ENCODE measurements at places on chromosomes 4 and X. TPM values are rescaled to one million over a fixed set of nuclear protein-coding genes. Genes with fewer than 3 reads are reported as not detected.

HS6ST2 gene
- not detected for polyA plus RNA-seq

CTAG1B gene
- polyA plus RNA-seq, result not detected

SOX3 gene
- polyA plus RNA-seq, result not detected

LPAR4 gene
- polyA plus RNA-seq, result not detected

POLN gene
- 0.44 TPM for polyA plus RNA-seq

RTL9 gene
- not detected for polyA plus RNA-seq

IL13RA2 gene
- 1.9 TPM for polyA plus RNA-seq

CXCL5 gene
- not detected for polyA plus RNA-seq

CNKSR2 gene
- polyA plus RNA-seq, result 1.9 TPM

CHRDL1 gene
- polyA plus RNA-seq, result 0.17 TPM

PHKA2 gene
- polyA plus RNA-seq, result 28.9 TPM

TRO gene
- polyA plus RNA-seq, result 1.8 TPM

DNA sequence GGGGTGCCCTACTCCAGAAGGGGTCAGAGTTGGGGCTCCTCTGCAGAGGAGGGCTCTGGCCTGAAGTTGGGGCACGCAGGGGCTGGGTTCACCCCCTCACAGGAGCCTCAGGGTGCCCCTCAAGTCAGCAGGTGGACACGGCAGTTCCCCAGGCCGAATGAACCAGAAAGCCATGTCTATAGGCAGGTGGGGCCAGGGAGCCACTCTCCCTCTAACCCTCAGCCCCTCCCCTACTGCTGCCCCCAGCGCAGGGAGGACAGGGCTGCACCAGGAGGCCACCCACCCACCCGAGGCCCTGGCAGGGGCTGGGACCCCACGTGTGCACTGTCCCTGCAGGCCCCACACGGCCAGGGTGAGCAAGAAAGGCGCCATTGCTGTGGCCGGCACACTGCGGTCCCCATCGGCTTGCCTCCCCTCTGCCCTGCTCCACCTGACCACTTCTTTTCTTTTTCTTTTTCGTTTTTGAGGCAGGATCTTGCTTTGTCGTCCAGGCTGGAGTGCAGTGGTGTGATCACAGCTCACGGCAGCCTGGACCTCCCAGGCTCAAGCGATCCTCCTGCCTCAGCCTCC is 83.8 kb downstream of the FAM53A start:
- no peak for DNase-seq

DNA sequence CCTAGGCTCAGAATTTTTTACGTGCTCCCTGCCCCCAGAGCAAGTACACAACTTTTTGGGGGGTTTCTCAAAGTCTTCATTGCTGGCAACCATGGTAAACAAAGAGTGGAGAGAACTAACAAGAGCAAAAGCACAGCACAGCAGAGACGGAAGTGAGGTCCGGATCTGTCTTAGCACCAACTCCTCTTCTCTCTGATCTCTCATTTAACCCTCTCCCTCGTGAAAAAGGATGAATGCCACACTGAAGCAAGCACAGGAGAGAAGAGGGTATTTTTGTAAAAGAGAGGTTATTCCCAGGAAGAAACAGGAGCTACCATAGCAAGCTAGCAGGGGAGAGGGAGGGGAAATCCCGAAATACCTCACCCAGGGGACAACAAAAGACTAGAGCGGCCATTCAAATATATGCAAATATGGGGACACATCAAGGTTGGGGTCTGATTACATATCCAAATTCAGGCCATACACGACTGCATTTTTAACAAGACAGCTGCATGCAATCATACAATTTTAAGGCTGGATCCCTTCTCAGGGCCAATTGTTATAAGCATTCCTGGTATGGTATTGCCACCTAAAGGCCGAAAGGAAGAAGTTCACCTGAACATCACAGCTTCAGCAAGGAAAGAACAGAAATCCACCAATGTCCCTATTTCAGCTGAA is 46.6 kb downstream of the CD40LG start:
- no peak for DNase-seq

DNA sequence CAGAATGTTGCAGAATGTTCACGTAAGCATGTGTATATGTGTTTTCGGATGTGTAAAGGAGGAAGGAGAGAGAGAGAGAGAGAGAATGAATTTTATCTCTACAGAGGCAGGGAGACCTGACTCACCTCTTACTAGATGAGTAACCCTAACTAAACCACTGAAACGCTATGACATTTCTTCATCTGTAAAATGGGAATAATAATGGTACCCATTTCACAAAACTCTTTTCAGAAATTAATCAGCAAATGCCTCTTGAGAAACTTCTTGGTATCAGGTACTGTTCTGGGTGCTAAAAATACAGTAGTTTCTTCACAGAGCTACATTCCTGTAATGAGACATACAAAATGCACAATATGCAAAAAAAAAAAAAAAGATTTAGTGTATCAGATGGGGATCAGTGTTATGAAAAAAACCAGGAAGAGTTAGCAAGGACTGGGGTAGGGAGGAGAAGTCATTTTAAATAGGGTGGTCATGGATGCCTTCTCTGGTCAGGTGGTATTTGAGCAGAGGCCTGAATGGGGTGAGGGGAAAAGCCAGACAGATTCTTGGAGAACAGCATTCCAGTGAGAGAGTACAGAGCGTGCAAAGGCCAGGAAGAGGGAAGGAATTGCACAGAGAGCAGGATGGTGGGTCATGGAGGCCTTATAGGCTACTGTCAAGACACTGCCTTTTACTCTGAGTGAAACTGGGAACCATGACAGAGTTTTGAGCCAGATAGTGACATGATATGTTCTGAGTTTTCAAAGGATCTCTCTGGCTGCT is 84.9 kb upstream of the SPANXB1 start:
- DNase-seq, result no peak

- DNase-seq, result no peak
Observed at GRCh38 chr4:24559032-24559821, 25.1 kb downstream of the DHX15 start.

- DNase-seq, result no peak
Observed at GRCh38 chrX:42804524-42804923, 26.6 kb upstream of the PPP1R2C start.

- no peak for DNase-seq
Observed at GRCh38 chr4:153514001-153514526, 47.9 kb downstream of the TMEM131L start.

- DNase-seq, result no peak
Observed at GRCh38 chr4:80926891-80927290, 103.6 kb upstream of the BMP3 start.

GRCh38 chr4:120672076-120672475 is 250.4 kb downstream of the PRDM5 start:
- no peak for DNase-seq

GRCh38 chr4:5142726-5143125 is 91.4 kb downstream of the STK32B start:
- DNase-seq, result peak; percentile 35

GRCh38 chr4:112516471-112517066 is 589 bp upstream of the NEUROG2 start:
- DNase-seq, result no peak

- no peak for DNase-seq
Observed at GRCh38 chr4:1344696-1345095, 2.3 kb upstream of the UVSSA start.

DNA sequence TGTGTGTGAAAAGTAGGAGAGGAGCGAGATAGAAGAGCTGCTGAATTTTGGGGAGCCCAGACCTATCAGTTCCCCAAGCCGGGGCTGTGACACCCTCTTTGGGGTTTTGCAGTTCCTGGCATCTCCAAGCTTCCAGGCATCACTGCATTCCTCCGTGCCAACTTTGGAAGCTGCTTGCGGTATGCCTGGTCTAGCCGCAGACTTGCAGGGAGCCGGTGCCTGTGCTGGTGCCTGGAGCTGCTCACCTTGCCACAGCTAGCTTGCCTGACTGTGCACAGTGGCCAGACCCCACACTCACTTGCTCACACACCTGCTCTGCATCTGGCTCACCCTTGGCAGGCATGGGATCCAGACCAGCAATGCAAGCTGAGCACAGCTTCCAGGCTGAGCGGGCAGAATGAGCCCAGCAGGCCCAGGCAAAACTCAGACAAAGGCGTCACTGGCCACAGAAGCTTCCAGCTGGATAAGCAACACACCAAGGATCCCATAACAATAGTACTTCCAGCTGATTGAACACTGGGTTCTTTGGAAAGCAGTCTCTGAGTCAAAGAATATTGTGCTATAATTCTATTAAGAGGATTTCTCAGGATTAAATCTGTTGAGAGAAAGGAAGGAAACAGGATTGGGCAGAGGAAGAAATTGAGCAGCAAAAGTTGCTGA is 390.9 kb downstream of the TEX13C start:
- no peak for DNase-seq

- DNase-seq, result no peak
Observed at GRCh38 chr4:60122820-60123219, 1077.3 kb upstream of the ADGRL3 start.

- DNase-seq, result no peak
Observed at GRCh38 chr4:77035153-77035552, 40.6 kb downstream of the CCNI start.

DNA sequence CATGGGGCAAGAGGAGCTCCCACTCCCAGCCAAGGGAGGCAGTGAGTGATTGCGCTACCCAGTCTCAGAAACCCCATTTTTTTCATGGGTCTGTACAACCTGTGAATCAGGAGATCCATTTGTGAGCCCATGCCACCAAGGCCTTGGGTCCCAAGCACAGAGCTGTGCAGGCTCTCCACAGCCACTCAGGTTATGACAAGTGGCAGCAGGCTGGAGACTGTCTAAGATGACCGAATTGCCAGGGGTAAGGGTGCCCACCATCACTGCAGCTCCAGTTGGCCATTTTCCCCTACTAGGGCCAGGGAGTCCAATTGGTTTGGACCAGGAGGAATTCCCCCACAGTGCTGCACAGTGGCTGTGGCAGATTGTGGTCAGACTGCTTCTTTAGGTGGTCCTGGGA is 407.5 kb upstream of the KLHL4 start:
- DNase-seq, result no peak

GRCh38 chrX:69018416-69019072 is 146.7 kb downstream of the PJA1 start:
- DNase-seq, result no peak

- peak; percentile 71 for DNase-seq
Observed at GRCh38 chr4:186587416-186588018, 32.1 kb upstream of the MTNR1A start.

DNA sequence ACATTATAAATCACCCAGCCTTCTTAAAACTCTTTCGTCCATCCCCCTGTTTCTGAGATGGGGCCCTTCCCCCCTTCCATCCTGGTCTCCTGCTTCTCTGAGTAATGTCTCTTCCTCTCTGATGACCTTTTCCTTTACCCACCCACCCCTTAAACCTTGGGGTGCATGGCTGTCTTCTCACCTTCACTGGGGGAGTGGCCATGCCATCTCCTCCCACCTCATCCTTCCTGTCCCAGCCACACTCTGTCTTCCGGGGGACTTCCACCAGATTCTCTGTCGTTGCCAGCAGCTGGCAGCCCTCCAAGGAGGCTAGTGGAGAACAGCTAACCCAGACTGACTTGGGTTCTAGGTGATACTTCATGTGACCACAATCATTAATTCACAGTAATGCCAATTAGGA is 83.2 kb upstream of the SCML1 start:
- DNase-seq, result no peak

GRCh38 chr4:177427192-177427591 is 15.0 kb downstream of the AGA start:
- DNase-seq, result no peak

DNA sequence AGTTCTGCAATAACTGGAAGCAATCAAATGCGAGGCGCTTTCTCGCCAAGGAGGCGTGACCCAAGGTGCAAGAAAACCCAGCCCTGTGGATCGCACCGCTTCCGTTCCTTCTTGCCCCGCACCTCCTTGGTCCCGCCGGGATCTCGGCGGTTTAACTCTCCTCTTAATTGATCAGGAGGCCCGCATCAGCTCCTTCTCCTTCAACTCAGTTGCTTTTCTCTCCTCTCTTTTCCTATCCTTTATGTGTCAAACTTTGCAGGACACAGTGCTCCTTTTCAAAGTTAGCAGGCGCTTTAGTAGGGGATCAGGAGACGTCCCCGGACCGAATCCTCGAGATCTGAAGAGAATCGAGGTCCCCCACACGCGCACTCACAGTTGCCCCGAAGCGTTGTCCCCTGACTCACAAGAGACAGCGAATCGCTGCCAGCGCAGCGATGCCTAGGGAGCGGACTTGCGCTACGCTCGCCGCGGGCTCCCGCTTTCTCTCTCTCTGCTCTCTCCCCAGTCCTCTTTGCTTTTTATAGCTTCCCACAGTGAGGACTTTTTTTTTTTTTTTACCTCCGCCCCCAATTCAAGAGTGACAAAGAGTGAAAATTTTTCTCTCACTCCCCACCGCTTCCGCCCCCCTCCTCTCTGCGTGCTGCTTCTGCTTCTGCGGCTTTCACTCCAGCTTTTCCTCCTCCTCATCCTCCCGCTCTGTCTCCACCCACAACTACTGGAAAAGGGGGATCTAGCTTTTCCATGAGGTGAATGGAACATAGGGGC is at the start of gene DKK2:
DKK2 (minus strand) TSS at position 495 of the 765 bp plus-strand sequence. CDS start 722 bp downstream, outside the sequence.
- DNase-seq, result no peak

GRCh38 chr4:104719539-104720230 is 225.0 kb upstream of the CXXC4 start:
- no peak for DNase-seq

DNA sequence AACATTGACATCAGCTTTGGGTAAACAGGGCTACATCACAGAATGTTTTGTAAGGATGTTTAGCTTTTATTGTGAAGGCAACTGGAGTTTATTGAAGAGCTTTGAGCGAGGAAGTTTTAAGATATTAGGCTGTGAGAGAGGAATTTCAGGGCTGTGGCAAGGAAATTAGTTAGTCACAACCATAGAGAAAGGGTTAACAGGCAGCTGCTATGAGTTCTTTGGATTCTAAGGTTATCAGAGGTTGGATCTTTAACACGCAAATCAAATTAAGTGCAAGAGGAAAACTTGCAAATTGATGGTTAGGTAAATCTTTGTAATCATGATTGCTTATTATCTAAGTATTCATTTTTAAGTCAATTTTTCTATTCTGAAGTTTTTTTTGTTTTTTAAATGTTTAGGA is 156.0 kb downstream of the UGT8 start:
- DNase-seq, result no peak

GRCh38 chr4:81922313-81922712 is 450.6 kb upstream of the RASGEF1B start:
- no peak for DNase-seq

DNA sequence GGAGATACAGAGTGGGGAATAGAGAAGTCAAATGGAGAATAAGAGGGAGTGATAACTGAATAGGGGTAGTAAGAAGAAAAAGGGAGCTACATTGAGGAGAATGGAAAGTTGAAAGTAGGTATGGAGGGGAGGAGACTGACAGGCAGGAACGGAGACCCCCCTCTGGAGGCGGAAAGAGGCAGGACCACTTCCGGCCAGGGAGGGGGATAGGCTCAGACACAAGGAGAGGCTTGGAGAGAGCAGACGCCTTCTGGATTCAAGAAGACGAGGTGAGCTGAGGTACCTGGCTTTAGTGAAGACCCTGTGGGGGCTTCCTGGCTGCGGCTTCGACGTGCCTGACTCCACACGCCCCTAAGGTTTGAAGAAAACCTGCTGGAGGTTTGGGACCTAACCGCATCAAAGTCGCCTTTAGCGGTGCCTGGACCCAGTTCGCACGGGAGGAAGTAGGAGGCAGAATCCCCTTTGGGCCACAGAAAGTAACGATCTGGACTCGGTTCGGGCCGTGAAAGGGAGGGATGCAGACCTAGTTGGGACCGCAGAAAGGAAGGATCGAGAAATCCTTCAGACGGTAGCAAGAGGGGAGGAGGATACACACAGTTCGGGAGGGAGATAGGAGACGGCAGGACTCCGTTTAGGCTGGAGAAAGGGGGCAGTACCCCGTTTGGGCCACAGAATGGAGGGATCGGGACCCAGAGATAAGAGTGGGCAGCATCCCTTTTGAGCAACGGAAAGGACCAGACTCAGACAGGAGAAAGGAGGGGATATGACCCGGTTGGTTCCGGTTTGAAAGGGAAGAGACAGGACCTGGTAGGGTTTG is at the start of gene TRO:
TRO (plus strand) TSS at position 215 of the 817 bp plus-strand sequence. CDS start 1,423 bp downstream, outside the sequence.
- DNase-seq, result no peak

Data from liver (tissue), 10 donors.